Activated CD8-positive, alpha-beta memory T cell treated with anti-CD3 and anti-CD28 coated beads, Interleukin-2, amount 10 ng/mL, durations not matched to agents 7 days and 5 days (primary cell): ENCODE measurements at places on chromosomes 7 and 10. TPM values are rescaled to one million over a fixed set of nuclear protein-coding genes. Genes with fewer than 3 reads are reported as not detected.

GIMAP4 gene
- total RNA-seq, result 60.5 TPM

HOXA5 gene
- not detected for total RNA-seq

NUDT13 gene
- total RNA-seq, result 1.2 TPM

SAMD9L gene
- 119 TPM for total RNA-seq

- no peak for DNase-seq
These were observed 3.9 kb upstream of the PHYHIPL start for GRCh38 chr10:59172567-59172966.

PRR15 gene
- total RNA-seq, result not detected

DNA sequence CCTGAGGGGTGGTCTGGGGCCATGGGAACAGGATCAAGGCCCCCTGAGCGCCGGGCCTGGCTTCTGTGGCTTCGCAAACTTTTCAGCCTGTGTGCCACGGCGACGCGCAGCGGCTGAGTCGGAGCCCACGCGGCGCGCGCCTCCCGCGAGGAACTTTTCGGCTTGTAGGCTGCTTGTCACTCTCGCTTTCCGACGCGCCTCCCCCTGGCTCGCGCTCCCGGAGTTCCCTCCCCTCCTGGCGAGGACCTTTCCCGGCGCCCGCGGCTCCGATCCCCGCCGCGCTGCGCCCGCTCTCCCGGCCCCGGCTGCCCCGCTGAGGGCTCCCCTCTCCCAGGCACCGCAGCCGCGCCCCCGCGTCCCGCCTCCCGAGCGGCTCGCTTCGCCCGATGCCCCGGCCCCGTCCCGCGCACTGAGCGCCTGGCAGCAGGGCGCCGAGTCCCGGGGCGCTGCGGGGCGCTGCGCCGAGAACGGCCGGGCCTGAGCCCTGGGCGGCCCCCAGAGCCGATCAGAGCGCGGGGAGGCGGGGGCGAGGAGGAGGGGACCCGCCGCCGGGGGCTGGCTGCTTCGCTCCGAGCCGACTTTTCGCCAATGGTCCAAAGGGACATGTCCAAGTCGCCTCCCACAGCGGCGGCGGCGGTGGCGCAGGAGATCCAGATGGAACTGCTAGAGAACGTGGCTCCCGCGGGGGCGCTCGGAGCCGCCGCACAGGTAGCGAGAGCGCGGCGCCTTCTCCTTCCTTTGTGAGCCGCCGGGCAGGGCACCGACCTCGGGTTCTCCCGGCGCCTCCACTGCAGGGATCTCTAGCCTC lies at the start of gene CACNB2:
Gene CACNB2 (plus strand): TSS at position 276 of the 808 bp plus-strand sequence.
- DNase-seq, result no peak

- no peak for DNase-seq
These were observed 232.8 kb upstream of the NPSR1 start for GRCh38 chr7:34425194-34425593.

SEMA3A gene
- total RNA-seq, result 1.4 TPM

DNA sequence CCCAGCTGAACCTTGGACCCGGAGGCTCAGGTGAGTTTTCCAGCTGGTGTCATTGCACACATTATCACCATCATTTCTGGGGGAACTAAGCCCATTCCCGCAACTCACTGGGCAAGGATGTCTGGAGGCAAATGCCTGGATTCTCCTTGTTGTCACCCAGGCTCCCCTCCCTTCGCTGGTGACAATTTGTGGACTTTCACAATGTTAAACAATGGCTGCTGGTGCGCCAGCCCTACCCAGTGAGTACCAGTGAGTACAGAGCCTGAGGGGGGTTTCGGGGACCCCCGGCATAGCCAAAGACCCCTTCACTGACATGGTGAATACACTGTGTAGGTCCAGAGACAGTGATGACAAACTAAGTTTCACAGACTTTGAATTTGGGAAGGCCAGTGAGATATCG lies 189.2 kb downstream of the ADARB2 start:
- no peak for DNase-seq

NFKB2 gene
- 199 TPM for total RNA-seq

DDC gene
- total RNA-seq, result not detected

GRCh38 chr7:138245682-138246081 lies 169.4 kb downstream of the AKR1D1 start:
- no peak for DNase-seq

DNA sequence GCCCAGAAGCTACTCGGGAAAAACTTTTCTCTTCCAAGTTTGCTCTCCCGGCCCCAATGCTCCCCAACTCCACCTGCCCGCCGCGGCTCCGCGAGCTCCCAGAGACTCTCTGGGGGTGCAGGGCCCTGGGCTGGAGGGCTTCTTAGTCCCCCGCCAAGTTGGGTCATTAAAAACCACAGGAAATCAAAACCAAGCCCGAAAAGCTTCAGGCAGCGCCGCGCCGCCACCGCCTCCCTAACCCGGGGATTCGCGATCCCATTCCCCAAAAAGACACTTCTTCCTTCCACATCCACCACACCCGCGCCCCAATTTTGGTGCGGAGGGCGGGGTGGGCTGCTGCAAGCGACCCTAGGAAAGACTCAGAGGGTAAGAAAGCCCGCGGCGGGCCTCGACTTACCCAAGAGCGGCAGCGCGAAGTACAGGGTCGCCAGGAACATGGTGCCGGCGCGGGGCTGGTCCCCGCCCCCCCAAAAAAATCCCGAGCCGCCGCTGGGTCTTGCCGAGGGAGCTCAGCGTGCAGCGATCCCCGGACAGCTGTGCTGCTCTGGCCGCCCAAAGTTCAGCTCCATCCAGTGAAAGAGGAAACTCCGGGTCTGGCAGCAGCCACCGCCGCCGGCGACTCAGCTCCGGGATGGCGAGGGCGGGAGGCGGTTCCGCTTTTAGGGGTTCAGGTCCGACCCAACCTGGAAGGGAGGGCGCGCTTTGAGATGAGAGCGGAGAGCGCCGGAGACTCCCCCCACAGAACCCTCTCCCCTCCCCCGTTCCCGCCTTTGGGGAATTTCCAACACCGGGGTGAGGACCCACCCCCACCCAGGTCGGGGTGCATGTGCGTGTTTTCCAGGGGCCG lies 1.2 kb downstream of the GFRA1 start:
- no peak for DNase-seq

MGAM2 gene
- not detected for total RNA-seq

DNA sequence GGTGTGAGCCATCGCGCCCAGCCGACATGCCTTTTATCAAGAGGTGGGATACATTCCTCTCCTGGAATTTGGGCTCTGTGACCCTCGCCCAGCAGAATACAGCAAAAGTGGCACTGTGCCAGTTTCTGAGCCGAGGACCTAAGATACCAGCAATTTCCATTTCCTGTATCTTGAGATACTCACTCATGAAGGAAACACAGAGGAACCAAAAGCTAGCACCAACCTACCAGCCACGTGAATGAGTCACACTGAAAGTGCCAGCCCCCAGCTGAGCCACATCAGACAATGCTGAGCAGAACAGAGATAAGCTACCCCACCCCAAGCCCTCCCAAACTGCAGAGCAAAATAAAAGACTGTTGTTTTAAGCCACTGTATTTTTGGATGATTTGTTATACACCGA lies 56.3 kb downstream of the CACUL1 start:
- peak; percentile 82 for DNase-seq

GRCh38 chr10:89531359-89531758 lies 4.0 kb downstream of the SLC16A12 start:
- no peak for DNase-seq

- DNase-seq, result no peak
These were observed 46.2 kb upstream of the OSBPL3 start for GRCh38 chr7:25026156-25026555.

DNA sequence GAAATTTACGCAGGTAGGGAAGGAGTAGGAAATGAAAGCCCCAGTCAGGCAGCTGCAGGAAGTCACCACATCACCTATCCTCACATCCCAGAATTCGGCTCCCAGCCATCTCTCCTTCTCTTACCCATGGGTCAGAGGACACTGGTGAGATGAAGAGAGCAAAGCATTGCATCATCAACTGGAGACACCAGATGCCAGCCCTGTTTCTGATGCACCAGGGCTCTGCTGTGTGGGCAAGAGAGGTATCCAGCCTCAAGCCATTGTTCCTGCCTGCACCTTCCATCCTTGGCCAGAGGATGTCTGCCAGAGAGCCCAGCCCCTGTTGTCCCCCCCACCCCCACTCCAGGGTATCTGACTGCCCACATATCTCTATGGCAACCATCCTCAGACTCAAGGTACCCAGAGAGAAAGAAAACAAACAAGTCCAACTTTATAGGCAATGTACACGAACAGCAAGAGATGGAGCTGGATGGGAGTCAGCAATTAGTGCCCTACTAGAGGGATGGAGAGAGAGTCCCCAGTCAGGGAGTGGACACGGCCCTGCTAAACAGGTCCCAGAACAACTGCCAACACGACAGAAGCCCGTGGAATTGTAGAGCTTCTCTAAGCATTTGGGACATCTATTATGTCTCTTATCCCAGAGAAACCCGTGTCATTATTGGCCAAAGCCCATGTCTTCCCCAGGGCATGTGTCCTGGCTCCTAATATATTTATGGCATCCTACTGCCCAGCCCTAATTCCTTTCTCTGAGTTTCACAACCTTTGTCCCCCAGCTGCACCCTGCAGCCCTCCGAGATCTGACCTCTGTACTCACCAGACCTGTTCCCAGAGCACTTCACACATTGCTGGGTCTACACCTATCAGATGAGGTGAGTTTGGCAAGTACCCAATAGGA lies 2.8 kb downstream of the CAMK2G start:
- no peak for DNase-seq

DNA sequence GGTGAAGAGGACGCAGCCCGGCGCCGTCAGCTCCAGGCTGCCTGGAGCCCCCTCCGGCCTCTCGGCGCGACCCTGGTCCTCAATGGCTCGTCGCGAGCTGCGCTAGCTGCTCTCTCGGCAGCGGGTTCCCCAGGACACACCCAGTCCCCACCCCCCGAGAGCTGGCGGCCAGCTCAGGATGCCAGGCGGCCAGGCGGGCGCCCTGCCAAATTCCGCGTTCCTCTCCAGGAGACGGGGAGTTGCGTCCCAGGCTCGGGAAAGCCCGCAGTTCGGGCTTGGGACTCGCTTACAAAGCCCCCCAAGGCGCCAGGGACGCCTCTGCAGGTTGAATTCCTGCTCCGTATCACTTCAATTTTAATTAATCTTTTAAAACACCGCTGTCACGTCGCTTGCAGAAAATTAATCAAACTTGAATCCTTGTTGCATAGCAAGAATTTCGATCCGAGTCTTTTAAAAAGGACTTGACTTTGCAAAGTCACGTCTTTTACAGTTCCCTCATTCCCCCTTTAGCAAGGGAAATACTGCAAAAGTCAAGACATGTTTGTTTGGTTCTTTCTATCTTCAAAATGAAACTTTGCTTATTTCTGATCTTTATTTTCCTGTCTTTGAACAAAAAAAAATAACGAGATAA lies 28.2 kb downstream of the SKIDA1 start:
- DNase-seq, result peak; percentile 55

DNA sequence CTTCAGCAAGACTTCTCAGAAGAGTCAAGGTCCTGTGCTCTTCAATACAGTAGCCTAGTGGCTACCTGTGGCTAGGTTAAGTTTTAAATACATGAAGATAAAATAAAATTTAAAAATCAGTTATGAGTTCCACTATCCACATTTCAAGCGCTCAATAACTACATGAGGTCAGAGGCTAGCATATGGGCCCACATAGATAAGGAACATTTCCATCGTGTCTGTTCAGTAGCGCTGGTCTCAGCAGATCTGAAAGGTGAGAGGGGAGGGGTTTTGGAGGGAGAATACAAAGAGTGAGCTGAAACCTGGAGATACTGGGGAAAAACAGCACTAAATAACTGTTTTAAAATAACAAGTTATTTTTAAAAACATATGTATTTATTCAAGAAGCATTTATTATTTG lies 219.0 kb downstream of the TRIL start:
- no peak for DNase-seq

GRCh38 chr10:86486856-86487255 lies 34.7 kb downstream of the WAPL start:
- DNase-seq, result no peak

- DNase-seq, result no peak
These were observed 162.6 kb downstream of the ADAM12 start for GRCh38 chr10:126225672-126226008.

DNA sequence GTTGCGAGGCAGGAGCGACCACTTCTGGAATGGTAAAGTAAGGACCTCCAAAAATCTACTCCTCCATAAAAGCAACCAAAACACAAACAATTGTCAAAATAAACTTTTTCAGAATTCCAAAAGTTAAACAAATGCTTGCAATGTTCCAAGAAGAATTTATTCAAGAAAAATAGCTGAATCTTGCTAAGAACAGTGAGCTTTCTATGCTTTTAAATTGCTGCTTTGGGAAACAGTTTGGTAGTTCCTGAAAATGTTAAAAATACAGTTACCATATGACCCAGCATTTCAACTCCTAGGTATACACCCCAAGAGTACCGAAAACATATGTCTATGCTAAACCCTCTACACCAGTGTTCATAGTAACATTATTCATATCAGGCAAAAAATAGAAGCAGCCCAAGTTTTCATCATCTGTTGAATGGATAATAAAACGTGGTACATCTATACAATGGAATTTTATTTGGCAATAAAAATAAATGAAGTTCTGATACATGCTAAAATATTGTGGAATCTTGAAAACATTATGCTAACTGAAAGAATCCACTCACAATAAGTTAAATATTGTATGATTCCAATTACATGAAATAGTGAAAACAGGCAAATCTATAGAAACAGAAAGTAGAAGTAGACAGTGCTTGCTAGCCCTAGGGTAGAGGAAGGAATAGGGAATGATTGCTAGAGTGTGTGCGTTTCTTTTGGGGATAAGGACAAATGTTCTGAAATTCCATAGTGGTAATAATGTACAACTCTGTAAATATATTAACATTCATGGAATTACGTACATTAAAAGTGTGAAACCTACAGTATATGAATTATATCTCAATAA lies 57.0 kb downstream of the LRRN3 start:
- DNase-seq, result no peak

GRCh38 chr10:79273604-79274003 lies 73.7 kb upstream of the PPIF start:
- no peak for DNase-seq

- DNase-seq, result no peak
These were observed 71.7 kb downstream of the CHRM2 start for GRCh38 chr7:136940122-136940521.

DNA sequence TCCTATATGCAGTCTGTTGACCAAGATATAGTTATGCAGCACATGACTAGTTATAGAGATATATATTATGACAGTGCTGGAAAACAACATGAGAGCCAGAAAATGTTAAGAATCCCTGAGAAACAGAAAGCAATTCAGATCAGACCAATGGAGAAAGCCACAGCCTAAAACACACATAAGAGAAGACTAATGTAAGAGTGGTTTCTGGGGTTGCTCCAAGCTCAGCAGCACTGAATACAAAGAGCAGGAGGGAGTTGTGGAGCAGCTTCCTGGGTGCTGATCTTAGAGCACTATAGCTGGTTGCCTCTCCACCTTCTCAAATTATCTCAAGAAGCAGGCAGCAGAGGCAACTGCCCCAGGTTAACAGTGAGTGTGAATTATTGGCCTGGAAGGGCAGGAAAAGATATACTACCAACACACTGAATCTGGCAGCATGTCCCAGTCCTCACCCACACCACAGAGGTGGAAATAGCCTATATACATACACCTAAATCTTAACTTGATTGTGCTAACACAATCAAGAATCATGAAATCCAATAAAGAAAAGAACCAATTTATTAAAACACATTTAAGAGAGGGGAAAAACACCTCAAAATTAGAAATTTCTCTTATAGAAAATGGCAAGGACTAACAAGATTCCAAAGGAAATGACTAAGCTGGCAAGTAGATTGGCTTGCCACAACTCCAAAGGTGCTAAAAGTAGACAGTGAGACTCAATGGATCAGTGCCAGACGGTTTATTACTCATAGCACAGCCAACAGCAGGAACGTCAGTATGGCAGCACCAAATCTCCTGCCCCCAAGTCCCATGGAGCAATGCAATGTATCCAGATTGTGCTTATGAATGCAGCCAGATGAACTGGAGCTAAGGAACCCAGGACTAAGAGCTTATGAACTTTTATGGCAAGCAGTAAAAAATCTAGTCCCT lies 5.1 kb downstream of the PTTG1IP2 start:
- DNase-seq, result no peak
